ENCODE measurements at places on chromosomes 3 and 15.

- no peak for DNase-seq
These were observed 57.4 kb upstream of the ST3GAL6 start for GRCh38 chr3:98705694-98706093.

GRCh38 chr3:106635271-106635670 is 742.0 kb upstream of the CCDC54 start:
- no peak for DNase-seq

- DNase-seq = no peak
These were observed 2.9 kb downstream of the FBXL22 start for GRCh38 chr15:63600001-63600615.

DNA sequence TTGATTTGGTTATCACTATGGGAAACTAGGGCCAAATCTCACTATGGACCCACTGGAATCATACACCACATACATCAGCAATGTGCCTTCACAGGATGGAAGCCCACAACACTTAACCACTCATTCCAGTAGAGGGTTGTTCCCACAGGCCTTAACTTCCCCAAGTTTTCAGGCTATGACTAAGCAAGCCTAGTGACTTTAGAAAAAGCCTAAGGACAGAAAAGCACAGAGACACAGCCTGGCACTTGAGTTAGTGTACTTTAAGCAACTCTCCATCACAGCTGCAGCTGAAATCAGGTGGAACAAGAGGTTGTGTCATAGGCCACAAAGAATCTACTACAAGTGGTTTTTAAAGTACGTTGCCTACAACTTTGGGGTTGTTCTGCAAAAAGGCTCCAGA is 128.7 kb downstream of the LRRN1 start:
- DNase-seq = no peak

DNA sequence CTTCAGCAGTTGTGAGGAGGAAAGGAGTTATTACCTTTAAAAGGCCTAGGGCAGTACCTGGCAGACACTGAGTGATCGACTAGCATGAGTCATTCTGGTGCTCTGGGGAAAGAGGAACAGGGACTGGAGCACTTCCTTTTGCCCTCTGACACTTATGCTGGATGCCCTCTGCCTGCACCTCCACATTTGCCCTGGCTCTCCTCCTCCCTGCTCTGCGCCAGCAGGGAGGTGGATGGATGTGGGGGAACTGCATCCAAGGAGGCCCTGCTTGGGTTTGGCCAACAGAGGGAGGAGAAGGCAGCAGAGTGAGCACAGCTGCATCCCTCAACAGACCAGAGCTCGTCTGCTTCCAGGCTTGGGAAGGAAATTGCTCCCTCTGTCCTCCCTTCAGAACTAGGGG is 75.0 kb downstream of the SEMA5B start:
- DNase-seq = no peak

DNA sequence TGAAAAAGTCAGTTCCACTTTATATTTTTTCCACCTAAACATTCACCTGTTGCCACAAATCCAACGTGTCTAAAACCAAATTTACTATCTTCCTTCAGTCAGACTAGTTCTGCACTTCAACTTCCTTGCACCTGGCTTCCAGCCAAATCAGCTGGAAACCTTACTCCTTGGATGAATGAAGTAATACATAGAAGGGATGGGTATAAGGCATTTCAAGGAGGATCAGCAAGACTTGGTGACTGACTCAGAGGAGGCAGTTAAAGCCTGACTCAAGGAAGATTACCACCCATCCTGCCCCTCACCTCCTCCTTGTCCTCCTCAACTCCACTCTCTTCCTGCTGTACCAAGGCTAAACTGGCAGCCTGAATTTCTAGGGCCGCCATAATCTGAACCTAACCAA is 37.1 kb downstream of the QTRT2 start:
- DNase-seq = no peak

DNA sequence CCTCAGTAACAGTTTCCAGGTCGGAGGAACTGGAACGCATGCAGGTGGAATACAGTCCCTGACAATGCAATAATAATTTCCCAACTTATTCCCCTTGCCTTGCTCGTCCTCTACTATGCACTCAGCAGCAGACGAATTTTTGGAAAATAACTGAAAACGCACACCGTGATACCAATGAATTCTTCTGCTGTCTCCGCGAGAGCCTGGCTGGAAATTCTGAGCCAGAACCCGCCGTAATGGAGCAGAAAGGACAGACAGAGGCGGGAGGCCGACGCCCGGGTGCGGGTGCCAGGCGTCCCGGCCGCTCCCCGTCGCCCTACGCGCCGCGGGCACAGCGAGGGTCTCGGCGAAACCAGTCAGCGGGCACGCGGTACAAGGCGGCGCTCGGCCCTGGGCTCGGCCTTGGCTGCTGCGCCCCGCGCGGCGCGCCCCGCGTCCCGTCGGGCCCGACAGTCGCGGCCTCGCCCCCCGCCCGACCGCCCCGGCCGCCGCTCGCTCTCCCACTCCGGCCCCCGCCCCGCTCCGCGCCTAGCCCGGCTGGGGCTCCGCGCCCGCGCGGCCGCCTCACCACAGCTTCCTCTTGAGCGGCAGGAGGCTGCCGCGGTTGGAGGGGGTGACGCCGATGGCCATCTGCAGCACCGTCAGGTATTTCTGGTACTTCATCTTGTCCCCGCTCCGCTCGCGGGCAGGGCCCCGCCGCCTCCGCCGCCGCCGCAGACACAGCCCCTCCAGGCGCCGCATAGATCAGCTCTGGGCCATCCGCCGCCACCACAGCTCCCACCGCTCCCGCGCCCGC is 114.5 kb upstream of the GOLGA8J start:
- DNase-seq = peak; percentile 38

GRCh38 chr3:44468572-44469520 is 8.6 kb downstream of the ZNF445 start:
- DNase-seq = no peak

- no peak for DNase-seq
These were observed 321.8 kb downstream of the TIGIT start for GRCh38 chr3:114615523-114616085.

GRCh38 chr15:73052653-73053397 is 562 bp downstream of the NEO1 start:
- DNase-seq = peak; percentile 64

GRCh38 chr3:196050597-196050996 is 31.3 kb downstream of the TFRC start:
- DNase-seq = no peak

GRCh38 chr3:107124885-107125284 is 252.4 kb upstream of the CCDC54 start:
- no peak for DNase-seq

DNA sequence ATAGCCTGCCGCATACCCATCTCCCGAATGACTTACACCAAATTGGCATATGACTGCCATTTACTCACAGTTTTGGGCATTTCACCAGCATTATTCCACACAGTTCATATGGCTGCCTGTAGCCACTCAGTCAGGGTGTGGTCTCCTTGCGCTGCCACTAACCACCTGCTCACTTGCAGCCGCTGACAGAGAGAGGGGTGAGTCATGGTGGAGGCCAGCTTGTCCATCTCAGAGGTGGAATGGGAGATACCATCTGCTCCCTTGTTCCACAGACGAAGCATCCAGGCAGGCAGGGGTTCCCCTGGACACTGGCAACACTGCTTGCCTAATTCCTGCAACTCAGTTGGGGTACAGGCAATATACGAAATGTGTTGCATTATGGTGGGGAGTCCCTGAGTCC is 15.6 kb downstream of the CCRL2 start:
- DNase-seq = no peak

DNA sequence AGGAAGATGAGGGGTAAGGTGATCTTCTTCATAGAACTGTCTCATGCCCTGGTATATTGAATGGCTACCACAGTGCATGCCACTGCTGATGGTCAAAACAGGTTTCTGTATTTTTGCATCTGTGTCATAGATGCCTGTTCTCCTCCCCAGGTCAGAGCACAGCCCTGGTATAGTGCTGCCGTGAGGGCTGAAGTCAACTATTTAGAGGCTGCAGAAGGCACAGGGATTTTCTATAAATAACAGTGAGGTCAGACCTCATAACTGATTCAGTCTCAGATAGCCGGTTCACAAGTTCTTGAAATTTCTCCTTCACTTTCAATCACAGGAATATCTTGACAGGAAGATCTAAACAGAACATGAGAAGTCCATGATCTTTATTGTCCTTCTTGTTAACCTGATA is 99.2 kb upstream of the NUDT16 start:
- no peak for DNase-seq

DNA sequence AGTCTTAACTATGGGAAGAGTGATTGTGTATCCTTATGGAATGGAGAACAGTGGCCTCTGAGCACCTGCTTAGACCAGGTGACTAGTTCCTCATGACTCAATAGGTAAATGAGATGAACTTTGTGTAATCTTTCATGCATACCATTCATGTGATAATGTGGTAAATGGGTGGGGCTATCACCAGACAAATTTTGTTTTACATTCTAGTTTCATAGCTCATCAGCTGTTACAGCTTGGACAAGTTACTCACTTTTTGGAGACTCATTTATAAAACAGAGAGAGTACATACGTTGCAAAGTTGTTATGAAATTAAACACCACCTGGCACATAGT is 103.7 kb upstream of the TGFBR2 start:
- no peak for DNase-seq

DNA sequence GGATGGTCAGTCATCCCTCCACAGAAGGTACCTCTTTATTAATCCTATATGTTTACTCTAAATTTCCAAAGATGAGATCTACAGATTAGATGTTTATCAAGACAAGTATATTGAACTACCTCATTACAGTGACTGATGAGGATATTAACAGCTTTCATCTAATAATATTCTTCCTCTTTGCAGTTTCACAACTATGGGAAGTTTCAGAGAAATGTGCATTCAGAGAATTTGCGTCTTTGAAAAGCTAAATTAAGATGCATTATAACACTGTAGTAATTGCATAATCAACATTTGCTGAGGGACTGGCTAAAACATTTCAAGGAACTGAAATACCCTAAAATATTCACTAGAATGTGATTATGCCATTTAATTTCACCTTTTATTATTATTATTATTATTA is 46.7 kb downstream of the MCF2L2 start:
- no peak for DNase-seq

GRCh38 chr15:58518626-58519025 is 86.8 kb downstream of the LIPC start:
- no peak for DNase-seq

GRCh38 chr3:45611628-45612081 is 17.1 kb downstream of the LIMD1 start:
- DNase-seq = no peak

GRCh38 chr15:63530752-63531299 is 26.4 kb downstream of the USP3 start:
- no peak for DNase-seq

- DNase-seq = no peak
These were observed 25.8 kb upstream of the RSL24D1 start for GRCh38 chr15:55222588-55222987.

GRCh38 chr3:177610262-177610661 is 413.0 kb upstream of the TBL1XR1 start:
- no peak for DNase-seq

DNA sequence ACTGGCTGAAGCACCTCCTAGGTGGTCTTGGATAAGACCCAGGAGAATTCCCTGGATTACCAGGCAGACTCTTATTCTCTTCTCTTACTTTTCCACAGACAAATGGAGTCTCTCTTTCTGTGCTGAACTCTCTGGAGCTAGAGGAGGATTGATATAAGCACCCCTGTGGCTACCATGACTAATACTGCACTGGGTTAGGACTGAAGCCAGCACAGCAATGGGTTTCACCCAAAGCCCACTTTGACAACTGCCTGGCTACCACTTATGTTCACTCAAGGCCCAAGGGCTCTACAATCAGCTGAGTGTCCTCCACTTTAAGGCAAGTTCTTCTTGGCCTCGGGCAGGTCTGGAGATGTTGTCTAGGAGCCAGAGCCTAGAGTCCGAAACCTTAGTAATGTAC is 225.5 kb downstream of the DIPK2A start:
- no peak for DNase-seq

GRCh38 chr3:175343946-175344345 is 484.8 kb downstream of the NAALADL2 start:
- no peak for DNase-seq

DNA sequence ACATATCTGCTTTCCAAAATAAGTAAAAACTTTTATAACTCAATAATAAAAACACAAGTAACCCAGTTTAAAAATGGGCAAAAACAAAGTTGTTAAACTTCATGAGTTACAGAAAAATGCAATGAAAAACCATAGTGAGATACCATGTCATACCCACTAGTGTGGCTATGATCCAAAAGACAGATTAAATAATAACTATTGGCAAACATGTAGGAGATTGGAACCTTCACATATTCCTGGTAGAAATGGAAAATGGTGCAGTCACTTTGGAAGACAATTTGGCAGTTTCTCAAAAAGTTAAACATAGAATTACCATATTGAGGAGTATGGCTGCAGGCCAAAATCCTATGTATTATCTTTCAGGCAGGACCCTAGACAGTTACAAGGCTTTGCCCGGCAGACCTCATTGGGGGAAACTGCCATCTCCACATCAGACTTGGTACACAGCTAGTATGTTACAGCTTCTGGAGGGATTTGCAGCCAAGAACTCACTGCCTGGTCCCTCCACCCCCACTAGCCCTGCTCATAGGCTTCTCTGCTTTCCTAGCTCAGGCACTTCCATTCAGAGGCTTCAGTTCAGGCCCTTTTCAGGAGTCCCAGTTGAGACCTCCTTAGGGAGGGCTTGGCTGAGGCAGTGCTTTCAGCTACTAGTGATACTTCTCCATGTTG is 147.8 kb downstream of the NEK10 start:
- no peak for DNase-seq

GRCh38 chr15:62612771-62613170 is 429.8 kb upstream of the TPM1 start:
- DNase-seq = no peak

DNA sequence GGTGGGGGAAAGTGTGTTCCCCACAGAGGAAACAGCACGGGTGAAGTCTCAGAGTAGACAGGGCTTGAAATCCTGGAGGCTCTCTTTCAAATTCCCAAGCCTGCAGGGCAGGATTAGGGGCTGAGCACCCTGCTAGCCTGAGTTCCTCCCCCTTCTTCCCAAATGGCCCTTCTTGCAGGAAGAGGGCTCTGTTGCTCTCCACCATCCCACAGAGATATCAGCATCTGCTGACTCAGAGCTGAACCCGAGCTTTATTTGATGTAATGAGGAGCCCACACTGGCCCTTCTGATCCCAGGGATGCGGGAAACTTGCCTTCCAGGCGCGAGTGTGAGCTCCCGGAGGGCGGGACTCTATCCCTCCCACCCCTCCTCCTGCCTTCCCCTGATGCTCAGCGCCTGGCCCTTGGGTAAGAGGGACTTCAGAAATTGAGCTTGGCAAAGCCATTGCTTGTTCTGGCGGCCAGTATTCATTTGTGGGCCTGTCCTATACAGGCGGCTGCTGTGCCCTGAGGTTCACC is 1.4 kb upstream of the STRA6 start:
- no peak for DNase-seq

- DNase-seq = no peak
These were observed 283.2 kb upstream of the ROBO1 start for GRCh38 chr3:80050826-80051601.

Data from C1 segment of cervical spinal cord (tissue), 14 donors.